ENCODE measurements at places on chromosomes 4 and X.

- no peak for DNase-seq
Observed at GRCh38 chr4:6330384-6330767, 60.7 kb downstream of the WFS1 start.

DNA sequence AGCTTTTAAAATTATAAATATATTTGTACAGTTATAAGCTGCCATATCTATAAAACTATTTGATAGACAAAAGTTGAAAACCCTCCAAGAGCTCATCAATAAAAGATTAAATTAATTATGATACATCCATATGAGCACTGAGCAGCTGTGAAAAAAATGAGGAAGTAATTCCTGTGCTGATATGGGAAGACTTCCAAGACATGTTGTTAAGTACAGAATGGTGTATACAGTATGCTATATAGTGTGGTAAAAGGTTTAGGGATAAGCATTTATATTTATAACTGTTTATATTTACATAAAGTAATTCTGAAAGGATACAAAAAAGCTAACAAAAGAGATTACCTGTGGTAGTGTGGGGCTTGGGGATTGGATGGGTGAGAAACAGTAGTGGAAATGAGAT lies 92.8 kb upstream of the BMP2K start:
- no peak for DNase-seq

GRCh38 chr4:13992041-13992440 lies 364.5 kb upstream of the BOD1L1 start:
- no peak for DNase-seq

DNA sequence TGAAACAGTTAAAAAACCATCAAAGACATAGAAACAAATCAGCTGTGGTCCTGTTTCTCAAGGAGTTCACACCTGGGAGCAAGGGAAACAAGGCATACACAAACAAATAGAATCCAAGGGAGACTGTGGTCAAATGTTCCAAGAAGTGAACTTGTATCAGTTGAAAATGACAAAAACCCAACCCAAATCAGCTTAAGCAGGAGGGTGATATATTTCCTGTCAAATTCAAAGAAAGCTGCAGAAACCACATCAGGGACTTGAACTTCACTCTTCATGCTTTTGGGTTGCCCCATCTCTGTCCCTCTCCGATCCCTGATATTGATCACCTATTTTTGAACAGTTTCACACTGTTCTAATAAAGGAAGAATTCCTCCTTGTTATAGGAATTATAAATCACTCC lies 148.6 kb upstream of the FMR1 start:
- DNase-seq, result no peak

DNA sequence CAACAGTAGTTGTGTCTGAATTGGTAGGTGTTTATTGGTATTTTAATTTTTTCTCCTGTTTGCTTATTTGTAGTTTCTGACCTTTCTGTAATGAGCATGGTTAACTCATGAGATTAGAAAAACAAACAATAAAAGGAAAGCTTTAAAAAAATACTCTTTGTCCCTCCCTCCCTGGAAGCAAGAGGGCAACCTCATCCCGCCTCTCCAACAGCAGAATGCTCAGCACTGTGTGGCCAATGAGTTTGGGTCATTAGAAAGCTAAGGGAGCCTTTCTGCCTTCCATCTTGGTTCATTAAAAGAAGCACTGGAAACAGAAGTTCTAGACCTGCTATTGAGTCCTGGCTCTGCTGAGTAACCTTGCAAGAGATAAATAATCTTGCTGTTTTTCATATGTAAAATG lies 33.9 kb downstream of the TRPC5 start:
- no peak for DNase-seq

All from cardiac muscle cell (in vitro differentiated cells and primary cell).